ENCODE measurements at places on chromosomes 12 and 14.

- DNase-seq = no peak
These were observed 123.4 kb downstream of the ADGRD1 start for GRCh38 chr12:131076791-131077747.

GRCh38 chr12:100661300-100661951 lies 87.9 kb downstream of the GAS2L3 start:
- DNase-seq = no peak

- no peak for DNase-seq
These were observed 7.0 kb downstream of the FZD10 start for GRCh38 chr12:130169256-130169655.

DNA sequence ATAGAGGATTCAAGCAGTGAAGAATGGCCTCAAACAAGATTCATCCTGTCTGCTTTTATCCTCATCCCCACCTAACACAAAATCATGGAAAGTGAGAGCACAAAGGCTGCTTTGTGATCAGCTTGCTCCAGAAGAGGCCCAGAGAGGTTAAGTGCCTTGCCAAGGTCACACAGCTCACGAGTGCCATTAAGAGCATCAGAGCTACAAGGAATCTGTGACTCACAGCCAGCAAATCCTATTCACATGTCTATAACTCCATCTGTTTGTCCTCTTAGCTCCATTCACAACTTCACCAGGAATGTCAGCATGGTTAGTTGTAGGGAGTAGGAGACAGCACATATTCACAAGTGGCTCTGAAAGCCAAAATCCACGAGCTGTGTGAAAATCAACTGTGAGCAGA lies 79.8 kb downstream of the TTC9 start:
- DNase-seq = no peak

DNA sequence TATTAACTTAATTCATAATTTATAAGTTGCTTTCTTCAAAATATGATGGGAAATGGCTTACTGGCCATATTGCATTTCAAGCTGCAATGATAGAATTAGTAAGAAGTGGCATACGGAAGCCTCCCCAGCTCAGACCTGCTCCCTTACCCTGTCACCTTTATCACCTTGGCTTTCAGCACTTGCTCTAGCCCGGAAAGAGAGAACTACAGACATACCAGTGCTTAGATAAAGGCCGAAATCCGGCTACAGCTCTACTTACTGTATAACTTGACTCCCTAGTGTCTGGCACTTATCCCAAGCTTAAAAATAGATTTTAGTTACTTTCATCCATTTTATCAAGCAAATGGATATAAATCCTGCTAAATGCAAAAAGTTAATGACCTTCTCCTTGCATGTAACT lies 42.5 kb downstream of the PKP2 start:
- no peak for DNase-seq

DNA sequence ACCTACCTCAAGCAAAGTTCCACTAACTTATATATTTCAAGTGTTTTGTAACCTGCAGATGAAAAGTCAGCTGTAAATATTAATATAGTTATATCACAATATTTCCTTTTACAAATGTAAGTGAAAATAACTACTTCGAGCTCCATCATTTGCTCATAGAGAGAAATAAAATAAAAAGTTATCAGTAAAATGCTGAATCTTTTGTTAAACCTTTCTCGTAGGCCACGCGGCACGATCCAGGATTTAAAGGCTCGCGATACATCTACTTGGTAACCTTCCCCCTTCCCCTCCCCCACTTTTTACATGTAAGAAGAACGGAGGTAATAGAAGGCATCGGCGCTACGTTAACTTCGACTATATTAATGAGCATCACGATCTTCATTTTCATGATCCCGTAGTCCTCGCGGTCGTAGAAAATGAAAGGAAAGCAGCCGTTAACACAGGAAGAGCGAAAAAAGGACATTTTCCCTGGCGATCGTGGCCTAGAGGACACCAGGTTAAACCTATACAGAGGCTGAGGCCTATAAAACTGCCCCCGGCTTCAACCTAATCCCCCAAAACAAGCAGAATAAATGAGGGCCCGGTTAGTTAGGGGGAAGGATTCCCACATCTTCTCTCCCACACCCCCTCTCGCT lies 508 bp downstream of the HNRNPC start:
- no peak for DNase-seq

DNA sequence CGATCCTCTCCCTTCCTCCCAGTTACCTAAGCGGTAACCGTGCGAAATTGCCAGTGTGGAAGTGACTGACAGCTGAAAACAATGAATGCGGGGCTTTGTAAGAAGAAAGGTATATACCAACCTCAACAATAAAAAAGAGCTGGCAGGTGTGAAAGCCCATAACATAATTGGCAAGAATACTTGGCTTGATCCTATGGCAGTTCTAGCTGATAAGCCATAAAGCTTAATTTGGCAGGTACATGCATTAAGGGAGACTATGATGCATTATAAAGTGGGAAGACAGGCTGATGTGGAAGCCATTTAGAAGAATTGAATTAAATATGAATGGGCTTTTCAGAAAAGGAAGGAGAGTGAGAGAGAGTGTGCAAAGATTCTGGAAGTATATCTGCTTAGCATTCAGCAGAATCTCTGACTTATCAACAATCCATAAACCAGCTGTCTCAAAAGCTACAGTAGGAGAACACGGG lies 71.3 kb downstream of the CRACR2A start:
- DNase-seq = no peak

DNA sequence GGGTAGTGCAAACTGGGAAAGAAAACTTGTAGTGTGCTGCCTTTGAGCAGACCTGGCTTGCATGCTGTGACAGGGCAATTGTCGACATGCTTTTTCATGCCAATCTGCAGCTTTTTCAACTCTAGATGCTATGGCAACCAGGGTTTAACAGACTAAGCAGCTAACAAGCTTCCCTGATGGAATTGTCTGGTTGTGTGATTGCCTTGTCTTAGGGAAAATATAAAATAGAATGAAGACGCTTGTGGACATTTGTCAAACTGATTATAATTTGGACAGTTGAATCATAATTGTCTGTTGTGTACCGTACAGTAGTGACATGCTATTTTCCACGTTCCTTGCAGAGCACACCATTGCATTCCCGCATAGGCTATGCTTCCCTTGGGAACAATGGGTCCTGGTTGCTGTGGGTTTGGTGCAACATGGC lies 113.0 kb downstream of the FOXG1 start:
- no peak for DNase-seq

- no peak for DNase-seq
These were observed 65.9 kb downstream of the PTPRQ start for GRCh38 chr12:80509781-80510556.

GRCh38 chr12:56081393-56082347 lies 1.7 kb downstream of the ERBB3 start:
- DNase-seq = no peak

DNA sequence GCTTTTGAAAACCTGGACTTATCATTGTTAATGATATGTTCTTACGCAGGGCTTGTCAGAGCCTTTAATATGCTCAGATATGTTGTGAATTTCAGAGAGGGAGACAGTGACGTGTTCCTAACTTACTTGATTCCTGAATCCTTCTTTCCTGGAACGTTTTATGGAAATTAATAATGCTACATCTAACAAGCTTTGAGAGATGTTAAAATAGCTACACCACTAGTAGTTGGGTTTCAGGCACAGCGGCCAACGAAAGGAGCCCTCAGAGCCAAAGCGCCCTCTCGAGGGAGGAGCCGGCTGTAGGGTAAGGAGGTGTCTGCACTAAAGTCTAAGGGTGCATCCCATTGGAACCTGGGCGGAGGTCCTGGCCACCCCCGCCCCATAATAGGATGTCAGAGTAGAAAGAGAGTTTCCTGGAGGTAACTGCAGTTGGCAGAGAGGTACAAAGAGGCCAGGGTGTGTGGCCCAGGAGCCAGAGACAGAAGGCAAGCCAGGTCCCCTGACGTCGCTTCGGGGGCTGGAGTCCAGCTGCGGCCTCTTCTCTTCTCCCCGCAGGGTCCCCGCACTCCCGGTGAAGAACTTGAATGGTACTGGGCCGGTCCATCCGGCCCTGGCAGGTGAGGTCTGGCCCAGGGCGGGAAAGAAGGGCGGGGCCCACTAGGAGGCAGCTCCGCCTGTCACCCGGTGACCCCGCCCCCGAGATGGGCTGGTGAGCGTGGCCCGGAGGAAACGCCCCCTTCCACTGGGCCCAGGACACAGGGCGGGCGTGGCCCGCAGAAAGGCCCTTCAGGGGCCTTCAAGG lies 36.3 kb downstream of the DTX1 start:
- no peak for DNase-seq

GRCh38 chr12:58176296-58176869 lies 235.0 kb downstream of the ATP23 start:
- DNase-seq = no peak

- no peak for DNase-seq
These were observed 248.0 kb downstream of the RASSF9 start for GRCh38 chr12:85588221-85588620.

- DNase-seq = no peak
These were observed 210.8 kb upstream of the FLRT2 start for GRCh38 chr14:85319101-85319500.
